ENCODE measurements at places on chromosomes 5 and 9.

DNA sequence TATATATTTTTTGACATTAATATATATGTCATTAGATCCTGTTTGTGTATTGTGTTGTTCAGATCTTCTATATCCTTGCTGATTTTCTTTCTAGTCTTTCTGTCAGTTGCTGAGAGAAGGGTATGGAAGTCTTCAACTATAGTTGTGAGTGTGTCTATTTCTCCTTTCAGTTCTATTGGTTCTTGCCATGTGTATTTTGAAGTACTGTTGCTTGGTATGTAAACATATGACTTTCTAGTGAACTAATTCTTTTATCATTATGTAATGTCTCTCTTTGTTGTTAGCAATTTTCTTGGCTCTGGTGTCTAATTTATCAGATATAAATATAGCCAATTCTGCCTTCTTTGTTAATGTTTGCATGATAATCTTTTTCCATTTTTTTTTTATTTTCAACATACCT lies 84.3 kb upstream of the CAST start:
- DNase-seq: no peak

DNA sequence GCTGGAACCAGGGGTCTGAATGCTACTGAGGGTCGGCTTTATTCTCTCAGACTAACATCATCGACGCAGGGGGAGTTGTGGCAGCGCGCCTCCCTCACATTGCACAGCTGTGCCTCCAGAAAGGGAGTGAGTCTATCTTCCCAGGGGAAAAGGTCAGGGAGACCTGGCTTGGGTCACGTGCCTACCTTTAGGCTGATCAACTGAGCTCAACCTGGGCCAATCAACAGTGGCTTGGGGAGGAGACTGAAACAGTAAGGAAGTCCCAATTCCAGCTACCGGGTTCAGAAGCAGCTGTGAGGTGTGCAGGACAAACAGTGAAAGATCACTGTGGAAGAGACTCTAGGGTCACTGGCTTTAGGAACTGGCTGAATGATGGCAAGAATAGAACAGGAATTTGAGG lies 14.3 kb downstream of the SNX30 start:
- DNase-seq: no peak

DNA sequence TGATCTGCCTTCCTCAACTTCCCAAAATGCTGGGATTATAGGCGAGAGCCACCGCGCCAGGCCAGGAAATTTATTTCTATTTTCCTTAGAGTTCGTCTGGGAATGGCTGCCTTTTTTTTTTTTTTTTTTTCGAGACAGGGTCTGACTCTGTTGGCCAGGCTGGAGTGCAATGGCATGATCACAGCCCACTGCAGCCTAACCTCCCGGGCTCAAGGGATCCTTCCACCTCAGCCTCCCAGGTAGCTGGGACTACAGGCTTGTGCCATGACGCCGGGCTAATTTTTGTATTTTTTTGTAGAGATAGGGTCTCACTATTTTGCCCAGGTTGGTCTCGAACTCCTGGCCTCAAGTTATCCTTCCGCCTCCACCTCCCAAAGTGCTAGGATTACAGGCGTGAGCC lies 888 bp upstream of the LAMC3 start:
- DNase-seq: no peak

DNA sequence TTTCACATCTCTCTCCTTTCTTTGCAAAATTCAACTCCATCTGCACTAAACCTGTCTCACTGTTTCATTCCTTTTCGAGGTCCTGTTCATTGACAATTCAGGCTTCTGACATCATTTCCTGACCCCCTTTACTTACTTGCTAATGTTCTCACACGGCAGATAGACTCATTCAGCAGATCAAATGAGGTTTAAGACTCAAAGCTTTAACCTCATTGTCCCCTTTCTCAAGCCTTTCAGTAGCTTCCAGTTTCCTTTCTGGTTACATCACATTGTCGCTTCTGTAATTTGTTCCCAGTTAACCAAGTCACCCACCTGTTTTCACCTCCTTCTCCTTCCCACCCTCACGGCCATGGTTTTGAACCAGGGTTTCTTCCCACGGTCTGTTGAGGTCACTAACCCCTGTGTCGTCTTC lies 143.4 kb upstream of the OTULINL start:
- DNase-seq: no peak
